CD4-positive, alpha-beta T cell treated with Interleukin-15 for 1 hour (primary cell): ENCODE measurements at places on chromosomes 12 and 14.

- no peak for DNase-seq
Measured at GRCh38 chr12:32502693-32503502, 103.5 kb downstream of the FGD4 start.

GRCh38 chr14:93220509-93220908 is 13.5 kb downstream of the UBR7 start:
- no peak for DNase-seq

DNA sequence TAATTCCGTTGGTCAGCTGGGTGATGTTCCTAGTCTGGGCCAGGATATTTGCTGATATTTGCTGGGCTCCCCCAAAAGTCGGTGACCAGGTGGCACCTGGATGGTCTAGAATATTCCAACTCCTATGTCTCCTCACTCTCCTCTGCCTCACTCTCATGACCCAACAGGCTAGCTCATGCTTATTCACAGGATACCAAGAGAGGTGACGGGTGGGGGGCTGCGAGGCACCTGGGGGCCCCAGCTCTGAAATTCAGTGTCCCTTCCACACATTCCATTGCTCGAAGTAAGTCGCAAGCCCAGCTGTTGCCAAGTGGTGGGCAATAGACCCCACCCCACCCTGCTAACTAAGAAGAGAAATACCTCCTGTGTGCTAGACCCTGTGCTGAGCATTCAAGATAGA is 67.7 kb downstream of the C14orf132 start:
- DNase-seq = no peak

DNA sequence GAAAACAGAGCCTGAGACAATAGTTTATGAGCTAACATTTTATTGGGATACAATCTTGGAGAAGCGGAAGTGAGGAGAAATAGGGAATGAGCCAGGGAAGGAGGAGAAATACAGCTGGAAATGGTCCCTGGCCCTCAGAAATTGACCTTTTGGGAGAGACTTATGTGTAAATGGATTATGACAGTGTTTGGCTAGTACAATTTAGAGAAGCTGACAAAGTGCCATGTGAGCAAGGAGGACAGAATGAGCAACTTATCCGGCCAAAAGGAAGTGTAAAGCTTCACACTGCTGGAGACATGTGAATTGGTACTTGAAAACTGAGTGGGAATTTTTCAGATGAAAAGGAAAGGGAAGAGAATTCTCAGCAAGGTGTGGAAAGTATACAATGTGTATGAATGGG is 2.9 kb downstream of the GLIPR1 start:
- no peak for DNase-seq

DNA sequence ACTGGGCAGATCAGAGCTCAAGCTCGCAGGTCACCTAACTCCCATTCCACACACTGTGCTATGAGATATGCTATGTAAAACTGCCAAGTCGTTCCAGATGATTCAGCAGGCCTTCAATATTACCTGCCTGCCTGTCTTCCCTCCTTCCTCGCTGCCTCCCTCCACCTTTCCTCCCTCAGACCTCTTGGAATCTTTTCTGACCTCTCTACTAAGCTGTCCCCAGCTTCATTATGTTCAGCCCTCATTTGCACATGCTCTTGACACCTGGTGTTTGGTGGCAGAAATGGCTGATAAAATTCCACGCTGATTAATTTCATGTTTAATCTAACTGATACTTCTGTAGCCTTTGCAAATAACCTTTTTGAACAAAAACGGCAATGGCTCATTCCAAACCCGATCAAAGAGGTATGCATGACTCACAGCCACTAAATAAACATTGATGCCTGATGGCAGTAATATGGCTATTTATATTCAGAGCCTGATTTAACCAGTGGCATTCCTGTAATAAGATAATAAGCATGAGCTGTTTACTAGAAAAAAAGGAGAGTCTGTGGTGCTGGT is 130.8 kb upstream of the EGLN3 start:
- no peak for DNase-seq

- DNase-seq = no peak
Measured at GRCh38 chr14:91681893-91682563, 49.9 kb downstream of the CATSPERB start.

- no peak for DNase-seq
Measured at GRCh38 chr12:19131025-19131444, 1.5 kb downstream of the PLEKHA5 start.

DNA sequence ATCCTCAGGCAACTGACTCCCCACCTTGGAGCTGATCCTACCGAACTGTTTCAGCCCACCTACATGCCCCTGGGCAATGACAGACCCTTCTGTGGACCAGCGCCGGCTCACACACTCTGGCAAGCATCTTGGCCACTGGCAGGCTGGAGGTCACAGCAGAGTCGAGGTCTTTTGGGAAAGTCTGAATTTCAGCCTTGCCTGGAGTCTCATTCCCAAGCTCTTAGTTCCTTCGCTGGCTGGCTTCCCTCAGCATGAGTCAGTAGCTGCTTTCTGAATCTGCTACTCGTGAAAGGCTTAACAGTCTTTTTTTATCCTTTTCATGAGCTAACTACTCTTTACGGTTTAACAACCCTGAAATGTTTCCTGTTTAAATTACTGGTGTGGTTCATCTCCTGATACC is 44.5 kb downstream of the ASCL4 start:
- no peak for DNase-seq

- DNase-seq = no peak
Measured at GRCh38 chr12:80648881-80649280, 58.6 kb upstream of the MYF6 start.

- no peak for DNase-seq
Measured at GRCh38 chr12:57579677-57580465, 11.1 kb upstream of the PIP4K2C start.

- DNase-seq = no peak
Measured at GRCh38 chr12:94633401-94633800, 17.0 kb downstream of the TMCC3 start.

GRCh38 chr12:132329720-132330548 is 545 bp upstream of the GALNT9 start:
- DNase-seq = no peak

GRCh38 chr12:67648521-67649260 is at the start of gene DYRK2:
TSS of gene DYRK2 (plus strand) at chr12:67648745. CDS start at chr12:67649134, 389 bp downstream.
- peak; percentile 83 for DNase-seq

GRCh38 chr14:50061664-50062437 is 54.5 kb downstream of the VCPKMT start:
- peak; percentile 82 for DNase-seq

- DNase-seq = no peak
Measured at GRCh38 chr14:70842851-70843462, 33.6 kb upstream of the MAP3K9 start.

- no peak for DNase-seq
Measured at GRCh38 chr14:102512793-102513300, 3.3 kb upstream of the ANKRD9 start.

DNA sequence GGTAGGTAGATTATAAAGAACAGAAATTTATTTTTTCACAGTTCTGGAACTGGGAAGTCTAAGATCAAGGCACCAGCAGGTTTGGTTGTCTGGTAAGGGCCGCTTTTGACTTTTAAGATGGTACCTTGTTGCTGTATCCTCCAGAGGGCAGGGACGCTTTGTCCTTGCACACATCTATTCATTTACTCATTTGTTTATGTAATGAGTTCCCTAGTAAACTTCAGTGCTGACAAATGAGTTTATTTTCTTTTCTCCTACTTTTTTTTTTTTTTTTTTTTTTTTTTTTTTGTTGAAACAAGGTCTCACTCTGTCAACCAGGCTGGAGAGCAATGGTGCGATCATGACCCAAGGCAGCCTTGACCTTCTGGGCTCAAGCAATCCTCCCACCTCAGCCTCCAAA is 195.7 kb downstream of the FBXL14 start:
- no peak for DNase-seq

- no peak for DNase-seq
Measured at GRCh38 chr14:79090641-79091180, 920.5 kb downstream of the NRXN3 start.

DNA sequence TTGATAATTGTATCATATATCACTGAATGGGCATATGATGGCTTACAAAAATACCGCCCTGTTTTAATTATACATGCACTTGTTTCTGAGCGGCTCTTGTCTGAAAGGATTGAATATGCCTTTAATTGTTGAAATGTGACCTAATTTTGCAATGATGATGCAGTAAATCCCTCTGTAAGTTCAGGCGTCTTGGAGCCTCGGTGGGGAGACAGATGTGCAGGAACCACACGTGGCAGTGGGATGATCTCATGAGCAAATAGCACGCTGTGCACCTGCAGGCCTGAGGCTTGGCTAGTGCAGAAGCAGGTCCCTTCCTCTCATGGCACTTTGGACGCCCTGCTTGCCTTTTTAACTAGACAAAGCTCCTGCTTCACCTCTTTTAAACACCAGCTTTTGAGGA is 49.3 kb upstream of the ASPG start:
- DNase-seq = no peak

GRCh38 chr12:87217491-87217890 is 811.7 kb downstream of the C12orf50 start:
- no peak for DNase-seq

GRCh38 chr14:104877066-104877805 is 12.2 kb downstream of the CEP170B start:
- DNase-seq = no peak

DNA sequence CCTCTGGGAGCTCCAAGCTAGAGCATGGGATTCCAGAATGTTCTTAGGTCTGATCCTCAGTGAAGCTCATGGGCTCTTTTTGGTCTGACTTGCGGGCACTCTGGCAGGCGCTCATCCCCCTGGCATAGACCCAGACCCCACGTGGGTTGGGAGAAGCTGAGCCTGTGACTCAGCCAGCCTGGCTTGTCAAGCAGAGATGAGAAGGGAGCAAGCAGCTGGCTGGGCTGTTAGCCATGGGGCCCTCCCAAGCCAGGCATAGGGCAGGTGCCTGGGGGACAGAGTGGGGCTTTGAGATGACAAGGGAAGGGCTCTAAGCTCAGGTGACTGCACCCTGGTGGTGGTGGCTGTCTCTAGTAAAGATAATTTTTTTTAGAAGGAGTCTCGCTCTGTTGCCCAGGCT is 80.3 kb upstream of the NOS1 start:
- no peak for DNase-seq

DNA sequence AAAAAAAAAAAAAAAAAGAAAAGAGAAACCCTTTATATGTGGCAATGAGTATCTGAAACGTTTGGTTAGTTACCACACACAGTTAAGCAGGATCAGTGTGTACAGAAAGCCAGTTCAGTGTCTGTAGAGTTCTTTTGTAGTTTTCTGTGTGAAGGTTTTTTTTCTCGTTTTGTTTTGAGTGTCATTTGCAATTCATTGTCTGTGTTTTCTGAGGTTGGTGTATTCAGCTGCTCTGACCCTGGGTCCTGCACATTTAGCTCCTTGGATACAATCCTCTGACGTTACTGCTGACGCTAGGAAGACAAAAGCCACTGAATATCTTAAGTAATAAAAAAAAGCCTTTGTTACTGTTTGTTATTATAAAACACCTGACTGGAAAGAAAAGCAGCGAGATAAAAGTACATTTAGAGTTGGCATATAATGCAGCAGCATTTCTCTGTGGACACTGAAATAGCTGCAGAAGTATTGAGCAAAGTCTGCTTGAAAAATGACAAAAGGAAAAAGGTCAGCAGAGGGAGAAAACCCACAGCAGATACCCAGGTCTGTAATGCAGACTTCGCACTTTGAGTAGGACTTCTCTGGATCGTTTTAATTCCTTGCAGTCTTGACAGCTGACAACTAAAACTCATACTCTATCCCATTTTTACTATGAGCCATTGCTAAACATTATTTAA is 89.0 kb downstream of the POLR3B start:
- no peak for DNase-seq

- DNase-seq = peak; percentile 38
Measured at GRCh38 chr14:49623941-49624839, 3.6 kb downstream of the MGAT2 start.

DNA sequence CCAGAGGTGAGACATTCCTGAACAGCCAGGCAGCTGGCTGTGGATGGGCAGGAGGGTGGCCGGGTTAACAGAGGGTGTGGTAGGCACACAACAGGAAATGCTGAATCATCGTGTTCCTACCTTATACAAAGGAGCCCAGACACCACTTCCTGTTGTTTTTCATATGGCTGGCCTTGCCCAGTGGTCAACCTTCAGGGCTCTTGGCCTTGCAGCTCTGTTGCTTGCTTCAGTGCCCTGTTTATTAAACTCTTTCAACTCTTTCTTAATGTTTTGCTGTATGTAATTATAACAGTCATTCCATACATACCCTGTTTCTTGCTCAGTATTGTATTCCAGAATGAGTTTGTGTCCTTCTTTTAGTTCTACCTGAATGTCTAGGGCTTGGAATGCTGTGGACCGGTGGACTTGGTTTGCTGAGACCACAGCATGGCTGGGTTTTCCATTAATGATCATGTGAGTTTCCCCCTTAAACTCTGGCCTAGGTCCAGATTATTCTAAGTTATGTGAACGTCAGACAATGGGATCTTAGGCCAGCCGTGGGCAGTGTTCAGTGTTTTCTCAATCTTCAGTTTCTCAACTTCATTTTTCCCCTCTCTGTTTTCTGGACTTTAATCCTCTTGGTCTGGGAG is 11.9 kb downstream of the CFAP54 start:
- DNase-seq = peak; percentile 61

DNA sequence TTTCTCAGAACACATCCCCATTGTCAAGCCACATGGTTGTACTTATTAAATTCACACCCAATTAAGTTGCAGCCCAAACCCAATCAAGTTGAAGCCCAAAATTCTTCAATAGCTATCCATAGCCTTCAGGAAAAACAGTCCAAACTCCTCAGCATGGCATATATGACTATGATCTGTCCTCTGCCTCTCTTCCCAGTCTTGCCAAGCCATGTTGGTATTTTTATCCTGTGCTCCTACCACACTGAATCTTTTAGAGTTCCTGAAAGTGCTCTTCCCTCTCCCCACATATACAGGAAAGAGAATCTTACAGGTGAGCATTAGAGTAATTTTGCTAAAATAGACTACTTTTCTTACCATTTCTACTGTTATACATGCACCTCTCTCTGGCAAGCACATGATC is 834.9 kb downstream of the RPS29 start:
- DNase-seq = no peak

GRCh38 chr14:30242744-30243143 is 315.1 kb upstream of the PRKD1 start:
- no peak for DNase-seq

- DNase-seq = no peak
Measured at GRCh38 chr12:50824914-50825313, 17.8 kb upstream of the TMPRSS12 start.
